ENCODE measurements at places on chromosomes 11 and 22.

- DNase-seq = no peak
Measured at GRCh38 chr11:83827940-83828554, 541.9 kb upstream of the CCDC90B start.

GRCh38 chr11:65151331-65151899, 17.1 kb upstream of the SYVN1 start:
- DNase-seq = no peak

GRCh38 chr11:121466063-121466794, 13.5 kb upstream of the SORL1-AS1 start:
- no peak for DNase-seq

DNA sequence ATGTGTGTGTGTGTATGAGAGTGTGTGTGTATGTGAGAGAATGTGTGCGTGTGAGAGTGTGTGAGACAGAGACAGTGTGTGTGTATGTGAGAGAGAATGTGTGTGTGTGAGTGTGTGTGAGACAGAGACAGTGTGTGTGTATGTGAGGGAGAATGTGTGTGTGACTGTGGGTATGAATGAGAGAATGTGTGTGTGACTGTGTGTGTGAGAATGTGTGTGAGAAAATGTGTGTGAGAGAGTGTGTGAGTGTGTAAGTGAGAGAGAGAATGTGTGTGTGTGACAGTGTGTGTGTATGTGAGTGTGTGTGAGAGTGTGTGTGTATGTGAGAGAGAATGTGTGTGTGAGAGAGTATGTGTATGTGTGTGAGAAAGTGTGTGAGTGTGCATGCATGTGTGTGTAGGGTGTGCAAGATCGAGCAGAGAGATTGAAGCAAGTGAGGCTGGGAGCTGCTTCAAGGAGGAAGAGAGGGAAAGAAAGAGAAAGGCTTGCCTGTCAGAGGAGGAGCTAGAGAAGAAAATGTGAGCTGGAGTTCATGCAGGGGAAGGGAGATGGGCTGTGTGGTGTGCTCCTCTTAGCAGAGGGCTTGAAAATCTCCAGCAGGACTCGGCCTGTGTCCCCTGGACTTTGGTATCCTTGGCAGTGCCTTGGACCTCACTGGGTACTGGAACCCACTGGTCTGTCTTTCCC, 27.7 kb upstream of the TP53I11 start:
- DNase-seq = no peak

DNA sequence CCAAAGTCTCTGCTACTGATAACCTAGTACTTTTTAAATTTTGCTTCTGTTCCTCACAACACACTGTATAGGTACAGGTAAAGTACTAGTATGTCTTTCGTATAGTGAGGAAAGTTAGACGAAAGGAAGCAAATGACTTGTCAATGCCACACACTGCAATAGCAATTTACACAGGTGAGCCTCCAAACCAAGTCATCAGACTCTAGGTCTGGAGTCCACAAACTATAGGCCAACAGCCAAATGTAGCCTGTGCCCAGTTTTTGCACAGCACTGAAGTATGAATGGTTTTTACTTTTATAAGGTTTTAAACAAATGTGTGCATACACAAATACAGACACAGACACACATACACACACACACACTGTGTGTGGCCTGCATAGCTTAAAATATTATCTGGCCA, 28.1 kb downstream of the ALG8 start:
- DNase-seq = no peak
